ENCODE measurements at places on chromosomes 5 and 9.

DNA sequence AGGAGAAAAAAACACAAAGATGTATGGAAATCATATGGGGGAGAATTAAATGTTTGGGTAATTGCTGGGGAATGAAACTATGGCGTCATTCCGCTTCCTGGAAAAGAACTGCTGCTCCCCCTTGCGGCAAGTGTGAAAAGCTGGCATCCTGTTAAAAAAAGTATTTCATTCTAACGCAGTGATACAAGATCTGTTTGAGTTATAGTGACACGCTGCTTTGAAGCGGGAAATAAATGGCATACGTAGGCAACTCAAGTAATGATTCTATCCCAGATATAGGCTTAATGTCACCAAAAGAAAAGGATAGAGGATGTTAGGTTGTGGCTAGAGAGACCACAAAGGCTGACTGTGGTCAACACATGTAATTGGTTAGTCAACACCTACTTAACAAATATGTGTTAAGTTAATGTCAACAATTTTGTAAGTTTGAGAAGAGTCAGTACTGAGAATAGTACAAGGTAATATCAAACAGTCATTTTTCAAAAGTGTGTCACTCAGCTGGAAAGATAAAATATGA is 70.2 kb upstream of the ALDH1A1 start:
- no peaks in the 10 kb centered on the region for H3K27me3 ChIP-seq
- peak; percentile 58 for DNase-seq
- no peaks in the 10 kb centered on the region for H3K4me1 ChIP-seq
- peaks cover 2% of the 10 kb centered on the region for H3K36me3 ChIP-seq

DNA sequence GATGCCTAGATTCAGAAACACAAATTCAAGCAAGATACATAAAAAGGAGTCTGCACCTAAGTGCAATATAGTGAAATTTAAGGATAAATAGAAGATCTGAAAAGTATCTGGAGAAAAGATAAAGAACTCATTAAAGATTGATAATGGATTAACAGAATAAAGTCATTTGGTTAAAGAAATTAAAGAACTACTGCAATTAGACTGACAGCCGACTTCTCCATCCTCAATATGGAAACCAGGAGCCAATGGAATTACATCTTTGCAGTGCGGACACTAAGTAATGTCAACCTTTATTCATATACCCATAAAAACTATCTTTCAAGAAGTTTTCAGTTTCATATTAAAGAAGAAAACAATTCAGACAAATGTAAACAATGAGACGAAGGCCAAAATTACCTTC is 81.0 kb downstream of the MRPL36 start:
- H3K36me3 ChIP-seq = peaks cover 28% of the 10 kb centered on the region
- H3K27me3 ChIP-seq = peaks cover 3% of the 10 kb centered on the region
- no peak overlapping the region for H3K27ac ChIP-seq
- no peaks in the 10 kb centered on the region for H3K4me1 ChIP-seq
- no peak overlapping the region for H3K4me3 ChIP-seq

DNA sequence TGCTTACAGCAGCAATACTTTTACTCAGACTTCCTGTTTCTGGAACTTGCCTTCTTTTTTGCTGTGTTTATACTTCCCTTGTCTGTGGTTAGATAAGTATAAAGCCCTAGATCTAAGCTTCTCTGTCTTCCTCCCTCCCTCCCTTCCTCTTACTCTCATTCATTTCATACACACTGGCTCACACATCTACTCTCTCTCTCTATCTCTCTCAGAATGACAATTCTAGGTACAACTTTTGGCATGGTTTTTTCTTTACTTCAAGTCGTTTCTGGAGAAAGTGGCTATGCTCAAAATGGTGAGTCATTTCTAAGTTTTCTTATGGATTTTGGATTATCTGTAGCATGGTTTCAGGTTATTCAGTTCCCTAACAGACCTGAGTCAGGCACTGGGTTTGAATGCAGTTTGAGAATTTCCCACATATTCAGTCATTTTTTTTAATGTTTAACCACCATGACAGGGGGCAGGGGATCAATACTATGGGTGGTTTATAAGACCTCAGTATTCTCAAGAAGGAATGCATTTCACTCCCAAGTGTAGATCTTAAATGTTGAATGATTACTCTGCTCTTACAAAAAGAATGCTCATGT is at the start of gene IL7R:
TSS of gene IL7R (plus strand) at position 127 of the 587 bp plus-strand sequence. CDS start at position 214, 87 bp downstream.
- H3K4me3 ChIP-seq = no peak within 1 kb of the TSS
- no peaks in the 10 kb centered on the region for H3K27me3 ChIP-seq
- H3K36me3 ChIP-seq = no peaks in the 10 kb centered on the region

DNA sequence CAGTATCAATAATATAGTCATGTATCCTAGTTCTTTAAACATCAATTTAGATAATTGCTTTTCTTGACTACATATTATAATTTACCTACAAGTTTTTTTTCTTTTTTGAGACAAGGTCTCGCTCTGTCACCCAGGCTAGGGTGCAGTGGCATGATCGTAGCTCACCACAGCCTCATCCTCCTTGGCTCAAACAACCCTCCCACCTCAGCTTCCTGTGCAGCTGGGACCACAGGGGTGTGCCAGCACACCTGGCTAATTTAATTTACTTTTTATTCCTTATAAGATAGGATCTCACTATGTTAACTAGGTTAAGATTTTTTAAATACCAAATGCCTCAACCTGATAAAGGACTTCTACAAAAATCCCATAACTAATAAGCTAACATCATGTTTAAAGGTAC is 21.1 kb downstream of the UIMC1 start:
- peaks cover 58% of the 10 kb centered on the region for H3K36me3 ChIP-seq
- no peaks in the 10 kb centered on the region for H3K27me3 ChIP-seq
- no peak overlapping the region for H3K4me3 ChIP-seq
- H3K4me1 ChIP-seq = no peaks in the 10 kb centered on the region
- no peak overlapping the region for H3K27ac ChIP-seq

GRCh38 chr5:168710706-168711105 is 131.5 kb upstream of the PANK3 start:
- H3K27ac ChIP-seq = no peak overlapping the region
- no peak for DNase-seq
- no peaks in the 10 kb centered on the region for H3K36me3 ChIP-seq
- H3K4me3 ChIP-seq = no peak overlapping the region
- peaks cover 24% of the 10 kb centered on the region for H3K4me1 ChIP-seq
- H3K27me3 ChIP-seq = no peaks in the 10 kb centered on the region

DNA sequence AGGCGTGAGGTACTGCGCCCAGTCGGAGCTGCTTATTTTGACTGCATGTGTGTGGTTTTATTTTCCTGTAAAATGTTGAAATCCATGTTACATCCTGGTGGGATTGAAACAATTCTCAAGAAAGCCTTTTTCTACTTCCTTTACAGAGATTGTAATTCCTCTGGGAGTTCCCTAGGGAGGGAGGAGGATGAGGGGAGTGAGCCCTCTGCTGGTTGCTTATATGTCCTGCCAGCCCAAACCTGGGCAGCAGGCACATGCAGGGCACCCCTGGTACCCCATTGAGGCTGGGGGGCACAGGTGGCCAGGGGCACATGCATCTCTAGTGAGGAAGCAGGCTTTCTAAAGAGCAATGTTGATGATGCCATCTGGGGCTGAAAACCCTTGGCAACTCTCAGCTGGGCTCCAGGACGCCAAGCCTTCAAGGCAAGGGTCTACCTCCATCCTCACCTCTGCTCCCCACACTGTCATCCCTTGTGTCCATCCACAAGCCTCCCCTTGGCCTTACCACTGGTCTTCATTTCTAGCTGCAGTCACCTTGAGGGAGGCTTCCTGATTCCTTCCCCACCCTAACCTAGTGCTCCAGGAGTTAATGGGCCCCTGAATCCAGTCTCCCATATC is 84.7 kb upstream of the TNFSF8 start:
- 0 out of 2 replicates have a peak, but pooled peaks cover 3% of the 10 kb centered on the region for H3K4me1 ChIP-seq
- peak; percentile 59 for DNase-seq
- H3K27me3 ChIP-seq = peaks cover 33% of the 10 kb centered on the region
- H3K27ac ChIP-seq = no peak overlapping the region
- H3K36me3 ChIP-seq = no peaks in the 10 kb centered on the region
- no peak overlapping the region for H3K4me3 ChIP-seq

GRCh38 chr5:143733665-143734455 is 78.1 kb upstream of the HMHB1 start:
- H3K4me3 ChIP-seq = no peak overlapping the region
- no peaks in the 10 kb centered on the region for H3K27me3 ChIP-seq
- no peaks in the 10 kb centered on the region for H3K36me3 ChIP-seq
- H3K27ac ChIP-seq = no peak overlapping the region
- peaks cover 26% of the 10 kb centered on the region for H3K4me1 ChIP-seq

- no peaks in the 10 kb centered on the region for H3K27me3 ChIP-seq
- no peaks in the 10 kb centered on the region for H3K36me3 ChIP-seq
- H3K4me1 ChIP-seq = peaks cover 27% of the 10 kb centered on the region
These were observed 104.1 kb downstream of the STRBP start for GRCh38 chr9:123164285-123164684.

- no peak overlapping the region for H3K27ac ChIP-seq
- no peak overlapping the region for H3K4me3 ChIP-seq
- H3K4me1 ChIP-seq = peaks cover 61% of the 10 kb centered on the region
- no peak for DNase-seq
These were observed 131.9 kb downstream of the KCNIP1 start for GRCh38 chr5:170635706-170636105.

DNA sequence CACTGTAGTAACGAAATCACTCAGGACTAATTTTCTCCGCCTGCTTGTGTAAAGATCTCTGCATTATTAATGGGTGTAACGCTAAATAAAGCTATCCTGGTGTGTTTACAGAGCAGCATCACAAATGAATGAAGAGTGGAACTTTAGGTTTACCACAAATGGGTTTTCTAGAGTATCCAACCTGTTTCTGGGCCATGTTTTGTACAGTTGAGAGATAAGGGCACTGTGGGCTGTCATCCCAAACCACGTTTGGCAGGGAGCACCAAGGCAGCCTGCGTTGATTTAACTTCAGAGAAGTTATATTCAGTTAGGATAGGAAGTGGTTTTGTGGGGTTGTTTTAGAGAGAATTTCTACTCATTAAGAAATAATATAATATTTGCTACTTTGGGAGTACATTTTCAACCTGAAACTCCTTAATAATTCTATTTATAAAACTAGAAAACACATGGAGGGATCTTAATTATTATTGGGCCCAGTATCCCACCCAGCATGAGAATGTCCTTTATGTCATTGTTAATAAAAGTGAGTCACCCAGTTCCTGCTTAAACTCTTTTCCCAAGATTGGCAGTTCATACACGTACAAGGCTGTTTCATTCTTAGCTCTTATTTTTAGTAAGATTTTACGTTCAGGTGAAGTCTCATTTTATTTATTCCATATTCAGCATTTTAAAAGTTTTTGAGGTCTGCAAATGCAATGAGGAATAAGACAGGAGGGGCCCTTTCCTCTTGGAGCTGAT is 8.0 kb downstream of the KCNN2 start:
- H3K27ac ChIP-seq = no peak overlapping the region
- H3K4me3 ChIP-seq = no peak overlapping the region
- no peak for DNase-seq
- H3K4me1 ChIP-seq = peaks cover 41% of the 10 kb centered on the region

DNA sequence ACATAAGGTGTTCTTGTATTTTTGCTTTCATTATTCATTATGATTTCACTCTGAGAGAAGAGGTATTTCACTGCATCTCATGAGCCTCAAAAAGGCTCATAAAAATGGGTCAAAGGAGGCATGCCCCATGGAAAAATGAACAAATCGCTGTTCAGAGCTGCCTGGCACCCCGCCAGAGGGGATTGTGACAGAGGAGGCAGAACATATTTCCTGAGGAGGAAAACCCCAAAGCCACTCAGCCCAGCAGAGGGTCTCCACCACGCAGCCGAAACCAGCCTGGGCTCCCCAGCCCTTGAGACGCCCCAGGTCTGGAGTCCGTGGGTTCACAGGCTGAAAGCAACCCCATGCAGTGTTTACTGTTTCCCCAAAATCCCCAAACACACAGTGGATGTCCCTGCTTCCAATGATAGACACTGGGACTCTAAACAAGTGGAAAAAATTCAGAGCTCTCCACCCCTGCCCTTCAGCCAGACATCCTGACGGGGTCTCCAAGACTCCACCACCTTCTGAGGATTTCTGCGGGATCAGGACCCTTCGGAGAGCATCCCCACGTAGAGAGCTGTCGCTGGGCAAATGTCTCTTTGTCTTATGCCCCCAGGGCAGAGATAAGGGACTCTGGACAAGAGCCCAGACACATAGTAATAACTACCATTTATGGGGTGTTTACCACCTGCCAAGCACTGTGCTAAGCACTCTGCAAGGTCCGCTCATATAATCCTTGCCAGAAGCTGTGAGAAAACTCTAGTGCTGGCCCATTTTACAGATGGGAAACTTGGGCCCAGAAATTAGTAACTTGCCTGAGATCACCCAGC is 122.3 kb downstream of the PAX5 start:
- no peak overlapping the region for H3K27ac ChIP-seq
- H3K36me3 ChIP-seq = no peaks in the 10 kb centered on the region

GRCh38 chr9:121857928-121858327 is 206.5 kb downstream of the DAB2IP start:
- no peak overlapping the region for H3K27ac ChIP-seq
- no peaks in the 10 kb centered on the region for H3K36me3 ChIP-seq
- no peaks in the 10 kb centered on the region for H3K27me3 ChIP-seq
- peaks cover 35% of the 10 kb centered on the region for H3K4me1 ChIP-seq
- no peak overlapping the region for H3K4me3 ChIP-seq

DNA sequence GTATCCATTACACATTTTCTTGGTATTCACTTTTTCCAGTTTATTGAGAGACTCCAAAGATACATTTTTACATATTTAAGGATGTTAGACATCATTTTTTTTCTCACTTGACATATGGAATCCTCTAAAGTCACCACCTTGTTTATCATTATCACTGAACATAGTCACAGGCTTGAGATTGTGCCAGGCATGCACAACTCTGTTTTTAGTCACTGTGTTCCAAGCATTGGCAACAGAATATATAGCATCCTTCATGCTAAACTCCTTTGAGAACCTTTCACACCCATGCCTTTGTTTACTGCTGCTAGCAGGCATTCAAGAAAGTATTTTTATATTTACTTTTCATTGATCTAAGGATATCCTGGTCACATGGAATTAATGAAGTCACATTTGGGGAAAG is 668.6 kb upstream of the ARRDC3 start:
- no peaks in the 10 kb centered on the region for H3K4me1 ChIP-seq
- no peak for DNase-seq
- no peak overlapping the region for H3K27ac ChIP-seq
- H3K36me3 ChIP-seq = no peaks in the 10 kb centered on the region

GRCh38 chr5:115414406-115415142 is 118.1 kb upstream of the CCDC112 start:
- no peaks in the 10 kb centered on the region for H3K27me3 ChIP-seq
- 0 out of 2 replicates have a peak, but pooled peaks cover under 1% of the 10 kb centered on the region for H3K4me1 ChIP-seq
- no peak overlapping the region for H3K27ac ChIP-seq
- DNase-seq = no peak
- H3K36me3 ChIP-seq = no peaks in the 10 kb centered on the region
- no peak overlapping the region for H3K4me3 ChIP-seq

DNA sequence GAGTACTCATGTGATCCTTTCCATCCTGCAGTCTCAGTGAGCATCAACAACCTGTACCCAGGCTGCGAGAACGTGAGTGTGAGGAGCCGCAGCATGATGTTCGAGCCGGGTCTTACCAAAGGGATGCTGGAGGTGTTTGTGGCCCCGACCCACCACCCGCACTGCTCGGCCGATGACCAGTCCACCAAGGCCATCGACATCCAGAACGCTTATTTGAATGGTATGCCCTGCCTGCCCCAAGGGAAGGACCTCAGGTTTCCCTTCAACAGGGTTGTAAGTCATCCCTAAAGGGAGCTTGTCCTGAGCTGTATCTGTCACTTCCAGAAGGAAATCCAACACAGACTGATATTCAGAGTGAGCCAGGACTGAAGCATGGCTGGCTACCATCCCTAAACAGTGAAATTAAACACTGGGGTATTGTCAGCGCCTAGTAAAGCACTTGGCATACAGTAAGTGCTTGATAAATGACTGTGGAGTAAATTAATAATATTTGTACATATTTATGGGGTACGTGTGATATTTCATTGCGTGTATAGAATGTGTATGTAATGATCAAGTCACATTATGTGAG is 39.3 kb upstream of the CTSL start:
- no peak overlapping the region for H3K27ac ChIP-seq
- no peak for DNase-seq
- peaks cover 68% of the 10 kb centered on the region for H3K36me3 ChIP-seq
- H3K4me1 ChIP-seq = peaks cover 11% of the 10 kb centered on the region
- H3K27me3 ChIP-seq = no peaks in the 10 kb centered on the region

Measured in WTC11 (cell line).